ENCODE measurements at places on chromosomes 6 and 20.

- no peak for DNase-seq
Measured at GRCh38 chr6:45488889-45489288, 111.2 kb upstream of the SUPT3H start.

DNA sequence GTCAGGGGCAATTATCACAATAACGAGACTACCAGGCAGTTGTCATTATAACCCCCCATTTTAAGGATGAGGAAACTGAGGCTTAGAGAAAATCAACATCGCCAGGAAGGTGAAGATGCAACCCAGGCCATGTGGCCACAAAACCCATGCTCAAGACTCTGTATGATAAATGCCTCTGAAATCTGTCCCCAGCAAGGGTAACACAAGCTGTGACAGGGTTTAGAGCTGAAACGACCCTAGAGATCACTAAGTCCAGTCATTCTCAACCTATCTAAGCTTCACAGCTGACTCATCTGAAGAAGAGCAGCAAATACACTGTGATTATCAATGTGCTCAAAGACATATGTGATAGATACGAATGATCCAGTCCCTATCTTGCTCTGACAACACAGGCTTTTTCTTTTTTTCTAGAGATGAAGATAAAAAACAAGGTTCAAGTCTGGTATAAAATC lies 47.0 kb downstream of the ARHGAP18 start:
- DNase-seq: no peak

DNA sequence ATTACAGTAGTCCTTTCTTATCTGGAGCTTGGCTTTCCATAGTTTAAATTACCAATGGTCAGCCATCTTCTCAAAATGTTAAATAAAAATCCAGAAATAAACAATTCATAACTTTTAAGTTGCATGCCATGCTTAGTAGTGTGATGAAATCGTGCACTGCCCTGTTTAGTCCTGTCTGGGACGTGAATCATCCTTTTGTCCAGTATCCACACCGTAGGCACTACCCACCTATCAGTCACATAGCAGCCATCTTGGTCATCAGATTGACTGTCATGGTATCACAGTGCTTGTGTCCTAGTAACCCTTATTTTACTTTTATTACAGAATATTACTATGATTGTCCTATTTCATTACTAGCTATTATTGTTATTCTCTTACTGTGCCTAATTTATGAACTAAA lies 924.1 kb downstream of the EYS start:
- no peak for DNase-seq

GRCh38 chr6:135616655-135617054 lies 119.1 kb upstream of the AHI1 start:
- DNase-seq: no peak

GRCh38 chr20:53738945-53739798 lies 145.5 kb upstream of the ZNF217 start:
- DNase-seq: no peak

DNA sequence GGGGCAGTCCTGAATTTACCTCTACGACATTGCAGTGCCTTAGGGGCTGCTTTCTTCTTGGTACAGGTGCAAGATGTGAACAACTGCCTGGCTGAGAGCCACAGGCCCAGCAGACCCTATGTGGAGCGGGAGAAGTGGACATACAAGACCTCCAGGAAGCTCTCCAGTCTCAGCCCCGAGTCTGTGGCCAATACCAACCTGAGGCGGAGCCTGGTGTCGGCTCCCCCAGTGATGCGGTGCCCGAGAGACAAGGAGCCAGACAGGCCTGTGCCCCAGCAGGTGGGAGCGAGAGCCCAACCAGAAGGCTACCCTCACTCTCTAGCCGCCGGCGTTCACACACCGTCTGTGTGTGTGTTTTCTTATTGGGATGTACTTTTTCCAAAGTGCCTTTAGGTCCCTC lies 59.6 kb downstream of the EFCAB8 start:
- DNase-seq: no peak

DNA sequence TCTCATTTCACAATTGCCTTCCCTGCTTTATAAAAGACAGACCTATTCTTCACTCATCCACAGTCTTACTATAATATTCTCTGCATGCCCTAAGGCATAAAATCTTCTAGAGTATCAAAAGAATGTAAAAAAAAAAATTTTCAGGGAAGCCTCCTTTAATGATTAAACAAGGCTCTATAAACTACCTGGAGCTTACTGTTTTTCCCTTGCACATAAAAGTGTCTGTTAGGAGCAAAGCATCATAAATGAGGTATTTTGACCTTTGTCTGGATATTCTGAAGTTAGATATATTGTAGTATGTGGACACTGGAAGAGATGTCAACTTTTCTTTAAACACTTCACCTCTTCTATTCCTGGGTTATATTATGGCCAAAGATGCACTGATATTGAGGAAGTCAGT lies 97.5 kb downstream of the ARHGAP18 start:
- DNase-seq: no peak

GRCh38 chr6:157253017-157253416 lies 70.3 kb downstream of the TMEM242 start:
- DNase-seq: no peak

GRCh38 chr6:157770946-157771345 lies 52.1 kb upstream of the SNX9 start:
- no peak for DNase-seq

DNA sequence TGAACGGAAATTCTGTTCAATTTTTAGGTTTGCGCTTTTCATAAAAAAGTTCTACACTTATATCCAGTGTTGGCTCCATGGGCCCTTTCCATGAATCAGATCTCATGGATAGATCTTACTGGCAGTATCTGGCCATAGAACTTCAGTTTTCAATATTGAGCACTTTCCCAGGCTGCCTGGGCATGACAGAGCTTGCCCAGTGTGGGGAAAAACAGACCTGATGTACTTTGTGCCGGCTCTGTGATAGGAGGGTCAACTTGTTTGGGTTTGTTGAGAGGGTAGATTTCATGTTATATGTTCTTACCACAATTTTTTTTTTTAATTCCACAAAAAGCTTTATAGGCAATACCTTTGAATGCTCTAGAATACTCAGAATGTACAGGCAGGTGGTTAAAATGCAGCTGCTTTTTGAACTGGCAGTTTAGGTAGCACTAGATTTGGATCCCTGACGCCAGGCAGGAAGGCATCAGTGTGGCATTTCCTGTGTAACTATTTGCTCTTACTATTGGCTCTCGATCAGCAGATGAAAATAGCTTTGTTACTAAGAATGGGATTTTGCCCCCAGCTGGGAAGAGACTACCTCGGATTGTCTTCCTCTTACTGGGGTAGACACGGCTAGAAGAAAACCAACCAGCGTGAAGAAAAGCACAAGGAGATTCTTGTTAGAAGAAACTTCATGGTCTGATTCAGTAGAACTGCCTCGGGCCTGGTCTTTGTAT lies 404.9 kb upstream of the SOX4 start:
- DNase-seq: no peak

DNA sequence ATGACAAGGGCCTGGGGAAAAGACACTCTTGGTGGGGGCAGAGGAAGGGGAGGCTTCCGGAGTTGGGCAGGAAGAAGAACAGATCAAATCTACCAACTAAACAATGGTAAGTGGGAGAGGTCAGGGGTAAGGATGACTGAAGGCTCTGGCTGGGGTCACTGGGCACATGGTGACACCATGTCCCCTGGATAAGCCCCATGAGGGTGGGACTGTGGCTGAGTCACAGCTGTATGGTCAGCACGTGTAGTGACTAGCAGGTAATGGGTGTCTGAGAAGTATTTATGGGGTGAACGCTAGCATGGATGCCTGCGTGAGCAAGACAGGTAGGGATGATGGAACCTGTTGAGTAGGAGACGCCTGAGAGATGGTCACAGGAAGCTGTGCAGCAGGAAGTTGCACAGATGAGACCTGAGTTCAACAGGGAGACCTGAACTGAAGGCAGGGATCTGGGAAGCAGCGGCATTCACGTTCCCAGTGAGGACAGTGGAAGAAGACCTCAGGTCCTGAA lies 64.5 kb upstream of the SNX9 start:
- no peak for DNase-seq

- peak; percentile 59 for DNase-seq
Measured at GRCh38 chr20:32483351-32484224, 101.5 kb downstream of the NOL4L start.

DNA sequence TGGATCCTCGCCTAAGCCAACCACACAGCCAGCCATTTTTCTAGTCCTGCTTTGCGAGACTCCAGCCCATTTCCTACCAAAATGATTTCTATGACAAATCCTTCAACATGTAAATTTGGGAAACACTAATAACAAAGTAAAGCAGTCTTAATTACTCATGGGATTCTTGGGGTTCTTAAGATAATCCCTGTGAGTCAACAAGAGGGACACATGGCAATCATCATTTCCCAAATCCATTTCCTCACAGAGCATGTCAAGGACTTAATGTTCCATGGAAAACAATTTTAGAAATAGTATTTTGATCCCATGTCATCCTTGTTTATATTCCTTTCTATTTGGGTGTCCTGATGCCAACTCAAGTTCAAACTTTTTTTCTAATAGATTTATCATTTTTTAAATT lies 322.7 kb upstream of the NOX3 start:
- DNase-seq: no peak

DNA sequence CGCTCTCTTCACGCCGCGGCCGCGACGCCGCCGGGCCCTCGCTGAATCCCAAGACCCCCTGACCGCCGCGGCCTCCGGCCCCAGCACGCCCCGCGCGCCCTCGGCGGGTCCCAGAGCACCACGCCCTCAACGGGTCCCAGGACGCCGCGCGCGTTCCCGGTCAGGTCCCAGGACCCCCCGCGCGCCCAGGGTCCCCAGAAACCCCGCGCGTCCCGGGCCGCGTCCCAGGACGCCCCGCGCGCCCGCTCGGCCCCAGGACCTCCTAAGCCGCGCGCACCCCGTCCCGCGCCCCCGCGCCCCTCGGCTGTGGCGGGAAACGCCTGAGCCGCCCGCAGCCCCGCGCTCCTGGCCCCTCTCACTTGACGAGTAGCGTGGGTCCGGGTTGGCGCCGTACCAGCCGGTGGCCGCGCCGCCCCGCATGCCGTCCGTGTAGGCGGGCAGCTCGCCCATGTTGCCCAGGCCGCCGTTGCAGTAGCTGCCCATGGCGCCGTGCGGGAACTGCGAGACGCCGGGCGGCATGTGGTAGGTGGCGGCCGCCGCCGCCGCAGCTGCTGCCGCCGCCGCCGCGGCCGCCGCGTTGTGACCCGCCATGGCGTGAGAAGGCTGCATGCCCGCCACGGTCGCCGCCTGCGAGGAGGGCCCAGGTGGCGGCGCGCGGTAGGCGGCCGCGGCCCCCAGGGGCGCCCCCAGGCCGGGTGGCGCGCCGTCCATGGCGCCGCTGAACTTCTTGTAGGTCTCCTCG lies 556 bp downstream of the NKX2-4 start:
- no peak for DNase-seq

- DNase-seq: no peak
Measured at GRCh38 chr20:19827818-19828217, 69.8 kb downstream of the RIN2 start.

DNA sequence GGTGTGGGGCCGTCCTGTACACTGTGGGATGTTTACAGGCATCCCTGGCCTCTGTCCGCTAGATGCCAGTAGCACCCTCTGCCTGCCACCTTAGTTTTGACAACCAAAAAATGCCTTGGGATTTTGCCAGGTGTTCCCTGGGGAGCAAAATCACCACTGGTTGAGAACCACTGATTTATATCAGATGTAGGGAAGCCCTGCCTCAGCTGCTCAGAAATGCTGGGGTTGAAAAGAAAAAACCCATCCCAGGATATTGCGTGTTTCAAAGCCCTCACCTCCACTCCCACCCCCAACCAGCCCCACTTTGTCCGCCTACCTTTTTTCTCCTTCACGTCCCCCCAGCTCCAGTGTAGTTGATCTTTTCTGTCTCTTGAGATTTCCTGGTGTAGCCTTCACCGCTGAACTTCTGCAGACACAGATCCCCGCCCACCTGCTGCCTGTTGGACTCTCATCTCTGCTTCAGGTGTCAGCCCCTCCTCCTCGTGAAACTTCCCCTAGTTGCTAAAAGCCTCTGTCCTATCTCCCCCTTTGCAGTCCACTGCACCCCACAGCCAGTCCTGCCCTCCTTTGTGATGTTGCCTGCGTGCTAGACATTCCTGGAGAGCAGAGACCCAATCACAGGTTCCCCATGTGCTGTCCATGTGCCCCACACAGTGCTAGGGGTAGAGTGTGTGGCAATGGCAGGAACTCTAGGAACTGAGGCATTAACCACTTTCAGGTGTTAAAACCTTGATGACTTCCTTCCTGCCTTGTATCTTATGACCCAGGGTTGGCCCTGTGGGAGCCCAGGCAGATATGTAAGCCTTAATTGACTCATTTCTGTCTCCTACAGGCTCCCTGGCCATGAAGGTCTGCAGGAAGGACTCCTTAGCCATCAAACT lies 98.9 kb downstream of the TBC1D7 start:
- DNase-seq: peak; percentile 12

GRCh38 chr20:61311656-61312387 lies 59.8 kb downstream of the CDH4 start:
- DNase-seq: no peak

GRCh38 chr20:19996222-19996621 lies 20.9 kb upstream of the NAA20 start:
- DNase-seq: no peak

- no peak for DNase-seq
Measured at GRCh38 chr6:138382498-138383265, 5.0 kb downstream of the SMIM28 start.

DNA sequence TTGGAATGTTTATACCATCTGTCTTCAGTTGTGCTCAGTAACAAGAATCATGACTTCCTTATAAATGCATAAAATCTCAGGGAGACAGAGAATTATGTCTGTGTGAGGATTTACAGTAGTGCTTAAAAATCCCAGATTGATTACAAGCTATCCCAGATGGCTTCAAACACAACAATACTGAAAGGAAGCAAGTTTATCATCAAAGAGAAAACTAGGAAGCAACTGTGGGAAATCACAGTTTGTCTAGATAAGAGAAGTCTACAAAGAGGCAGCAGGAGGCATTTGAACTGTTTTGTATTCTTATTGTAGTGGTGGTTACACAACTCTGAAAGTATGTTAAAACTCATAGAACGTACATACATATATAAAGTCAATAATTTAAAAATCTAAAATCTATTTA lies 104.4 kb upstream of the SALL4 start:
- no peak for DNase-seq

DNA sequence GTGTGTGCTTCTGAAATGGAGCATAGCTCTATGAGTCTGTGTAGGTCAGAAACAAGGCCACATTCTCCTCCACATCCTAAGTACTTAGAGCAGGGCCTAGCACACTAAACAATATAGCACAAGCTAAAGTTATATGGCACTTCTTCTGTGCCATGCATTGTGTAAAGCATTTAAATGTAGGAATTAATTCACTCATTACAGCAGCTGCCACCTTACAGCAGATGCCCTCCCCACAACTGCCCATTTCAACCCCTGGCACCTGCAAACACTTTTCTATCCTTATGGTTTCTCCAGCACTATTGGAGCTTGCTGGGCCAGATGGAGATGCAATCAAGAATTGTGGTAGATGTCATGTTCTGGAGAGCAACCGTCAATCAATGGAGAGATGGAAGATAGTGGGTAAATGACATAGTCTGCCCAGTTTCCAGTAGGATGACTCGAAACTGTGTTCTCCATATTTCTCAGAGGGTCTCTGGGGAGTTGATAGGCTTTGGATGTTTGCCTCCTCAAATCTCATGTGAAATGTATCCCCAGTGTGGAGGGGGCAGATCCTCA lies 373.7 kb downstream of the DOK5 start:
- no peak for DNase-seq

All from stimulated activated effector memory CD8-positive, alpha-beta T cell treated with anti-CD3 and anti-CD28 coated beads, Interleukin-12 subunit alpha, Interleukin-12 subunit beta, amount 100 ng/mL, for 72 hours (primary cell).